Endothelial cell of umbilical vein (primary cell): ENCODE measurements at places on chromosomes 2 and 18.

DNA sequence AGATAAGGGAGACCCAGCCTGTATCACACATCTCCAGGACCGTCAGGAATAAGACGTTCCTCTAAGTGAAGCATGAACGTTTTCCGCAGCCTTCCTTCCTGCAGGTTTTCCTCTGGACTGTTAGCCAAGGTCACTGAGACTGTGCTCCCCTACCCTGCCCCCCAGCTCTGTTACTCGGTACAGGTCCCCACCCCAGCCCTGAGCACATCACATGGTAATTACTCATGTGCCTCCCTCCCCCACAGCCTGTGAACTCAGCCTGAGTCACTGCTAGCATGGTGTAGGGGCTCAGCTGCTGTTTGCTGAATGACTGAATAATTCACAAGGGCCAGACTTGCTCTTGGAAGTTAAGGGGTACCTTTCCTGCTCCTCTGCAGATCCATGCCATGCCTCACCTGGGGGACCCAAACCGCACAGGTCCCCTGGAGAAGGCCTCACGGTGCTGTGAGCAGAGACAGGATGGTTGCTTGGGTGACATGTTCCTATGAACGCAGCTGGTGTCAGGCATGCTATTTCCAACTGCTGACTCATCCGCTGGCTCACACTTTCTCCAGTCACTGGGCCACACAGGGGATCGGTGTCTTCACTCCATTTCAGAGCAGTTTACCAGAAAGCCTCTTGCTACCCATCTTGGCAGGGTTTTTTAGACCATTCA is 88.2 kb downstream of the PLB1 start:
- DNase-seq = peak; percentile 98

- DNase-seq = peak; percentile 78
Observed at GRCh38 chr18:74597034-74597661, 522 bp upstream of the ZNF407 start.

- DNase-seq = no peak
Observed at GRCh38 chr2:204487447-204488229, 57.6 kb upstream of the PARD3B start.

DNA sequence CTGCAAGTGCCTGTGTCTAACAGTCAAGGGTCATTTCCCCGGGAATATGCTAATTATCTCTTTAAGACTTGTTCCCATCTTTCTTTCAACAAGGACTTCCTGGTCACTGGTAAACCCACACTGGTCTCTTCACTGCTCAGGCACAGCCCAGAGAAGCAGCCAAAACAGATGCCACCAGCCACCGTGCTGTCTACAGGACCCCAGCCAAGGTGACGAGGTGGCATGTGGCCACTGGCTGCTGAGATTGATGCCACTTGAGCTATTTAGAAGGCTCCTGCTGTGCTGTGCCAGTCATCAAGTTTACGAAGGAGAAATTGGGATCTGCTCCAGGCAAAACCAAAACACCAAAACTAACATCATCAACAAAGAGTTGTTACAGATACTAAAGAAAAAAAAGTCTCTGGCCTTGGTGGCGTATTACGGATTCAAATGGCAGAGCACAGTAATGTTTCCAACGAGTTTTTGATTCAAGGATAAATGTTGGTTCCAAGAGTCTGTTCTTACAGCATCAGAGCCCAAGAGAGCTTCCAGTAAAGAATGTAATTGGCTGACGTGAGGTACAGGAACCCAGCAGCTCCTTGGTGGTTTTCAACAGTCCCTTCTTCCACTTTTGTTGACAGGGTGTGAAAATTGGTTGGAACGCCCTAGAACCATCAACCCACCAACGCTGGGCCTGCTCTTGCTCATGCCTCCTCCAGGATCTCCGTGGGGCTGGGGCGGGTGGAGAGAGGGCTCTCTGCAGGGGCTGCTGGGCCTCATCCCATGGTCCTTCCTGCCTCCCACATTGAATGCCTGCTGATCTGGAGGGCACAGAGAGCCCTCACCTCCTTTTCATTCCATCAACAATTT is 63.7 kb upstream of the ZCCHC2 start:
- no peak for DNase-seq

DNA sequence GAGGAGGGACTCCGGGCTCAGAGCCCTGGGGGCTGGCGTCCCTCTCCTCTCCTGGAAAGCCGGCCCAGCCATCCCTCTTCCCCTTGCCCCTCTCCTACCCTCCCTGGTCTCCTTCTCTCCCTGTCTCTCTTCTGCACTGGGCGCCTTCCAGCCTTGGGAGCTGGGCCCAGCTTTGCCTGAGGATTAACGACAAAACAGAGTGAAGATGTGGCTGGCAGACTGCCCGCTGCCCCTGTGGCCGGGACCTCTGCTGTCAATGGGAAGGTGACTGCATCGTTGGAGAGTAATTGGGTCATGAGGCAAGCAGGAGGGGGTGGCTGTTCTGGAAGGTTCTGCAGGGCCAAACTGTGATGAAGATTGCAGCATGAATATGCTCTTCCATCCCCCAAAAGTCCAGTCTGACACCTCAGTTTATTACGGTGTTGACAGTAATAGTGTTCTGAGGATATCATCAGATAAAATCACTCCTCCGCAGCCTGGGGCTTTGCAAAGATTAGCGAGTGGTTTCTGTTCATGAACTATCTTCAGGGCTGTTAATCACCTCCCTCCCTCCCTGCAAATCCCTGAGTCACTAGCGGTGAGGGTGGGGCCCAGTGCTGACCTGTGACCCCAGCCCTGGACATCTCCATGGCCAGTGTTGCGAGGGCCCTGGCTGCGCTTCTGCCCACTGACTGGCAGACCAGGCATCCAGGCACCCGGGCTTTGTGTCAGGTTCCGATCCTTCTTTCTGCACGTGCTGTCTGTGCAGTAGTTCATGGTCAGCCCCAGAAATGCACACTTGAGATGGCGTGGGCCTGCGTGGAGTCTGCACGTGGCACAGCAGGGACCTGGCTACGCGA is 23.0 kb downstream of the RTP5 start:
- DNase-seq = no peak

- DNase-seq = no peak
Observed at GRCh38 chr2:18345848-18346247, 214.6 kb downstream of the RDH14 start.

GRCh38 chr2:74391209-74391579 is 11.1 kb upstream of the DCTN1 start:
- peak; percentile 61 for DNase-seq

- no peak for DNase-seq
Observed at GRCh38 chr18:23108496-23108895, 26.8 kb upstream of the CABLES1 start.

GRCh38 chr2:209817844-209818271 is 46.2 kb downstream of the UNC80 start:
- peak; percentile 61 for DNase-seq

DNA sequence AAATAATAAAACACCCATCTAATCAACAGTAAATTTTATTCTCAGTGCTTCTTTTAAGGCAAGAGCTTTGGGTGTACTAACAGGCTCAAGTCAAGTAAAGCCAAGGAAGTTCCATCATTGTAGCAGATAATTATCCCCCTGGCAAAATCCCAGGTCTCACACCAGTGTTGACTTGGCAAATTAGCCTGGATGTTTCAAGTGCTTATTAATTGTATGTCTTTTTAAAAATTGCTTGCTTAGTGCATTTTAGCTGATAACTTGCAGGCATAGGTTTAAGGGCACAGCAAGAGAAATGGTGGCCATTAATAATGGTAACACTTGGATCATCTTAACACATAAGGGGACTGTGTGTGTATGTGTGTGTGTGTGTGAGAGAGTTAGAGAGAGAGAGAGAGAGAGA is 42.0 kb upstream of the FMNL2 start:
- no peak for DNase-seq

GRCh38 chr2:109322111-109322510 is 193.1 kb downstream of the SH3RF3 start:
- DNase-seq = peak; percentile 87

GRCh38 chr18:26618135-26618534 is 69.8 kb upstream of the KCTD1 start:
- no peak for DNase-seq

- no peak for DNase-seq
Observed at GRCh38 chr2:138030459-138030858, 66.2 kb downstream of the HNMT start.

DNA sequence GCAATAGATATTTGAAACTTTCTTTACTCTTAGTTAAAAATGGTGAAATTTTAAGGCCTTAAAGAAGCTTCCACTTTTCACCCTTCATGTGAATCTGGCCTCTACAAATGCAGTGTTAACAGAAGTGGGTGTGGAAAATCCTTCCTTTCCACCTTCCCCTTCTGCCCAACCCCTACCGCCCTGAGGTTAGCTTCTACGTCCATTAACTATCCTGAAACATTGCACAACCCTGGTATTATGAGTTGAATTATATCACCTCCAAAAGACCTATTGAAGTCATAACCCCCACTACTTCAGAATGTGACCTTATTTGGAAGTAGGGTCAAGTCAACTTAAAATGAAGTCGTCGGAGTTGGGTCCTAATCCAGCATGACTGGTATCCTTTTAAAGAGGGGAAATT is 80.8 kb upstream of the ACSL3 start:
- no peak for DNase-seq

DNA sequence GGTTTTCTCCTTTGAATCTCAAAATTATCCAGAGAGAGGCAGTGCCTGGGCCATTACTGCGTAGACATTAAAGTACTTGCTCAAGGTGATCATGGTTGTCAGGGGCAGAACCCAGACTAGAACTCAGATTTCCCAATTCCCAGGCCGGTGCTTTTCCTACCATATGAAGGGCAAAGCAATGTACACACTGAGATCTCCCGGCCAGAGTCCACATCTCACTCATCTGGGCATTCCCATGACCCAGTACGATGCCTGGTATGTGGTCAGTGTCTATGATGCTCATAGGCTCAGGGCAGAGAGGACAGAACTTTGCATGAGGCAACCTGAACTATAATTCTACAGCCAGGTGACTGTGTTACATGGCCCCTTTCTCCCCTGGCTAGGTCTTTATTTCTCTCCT is 531.4 kb downstream of the TDRD15 start:
- DNase-seq = no peak

GRCh38 chr2:200158647-200159356 is 147.7 kb upstream of the SPATS2L start:
- DNase-seq = no peak

- DNase-seq = no peak
Observed at GRCh38 chr2:121400201-121400600, 115.2 kb upstream of the TFCP2L1 start.

DNA sequence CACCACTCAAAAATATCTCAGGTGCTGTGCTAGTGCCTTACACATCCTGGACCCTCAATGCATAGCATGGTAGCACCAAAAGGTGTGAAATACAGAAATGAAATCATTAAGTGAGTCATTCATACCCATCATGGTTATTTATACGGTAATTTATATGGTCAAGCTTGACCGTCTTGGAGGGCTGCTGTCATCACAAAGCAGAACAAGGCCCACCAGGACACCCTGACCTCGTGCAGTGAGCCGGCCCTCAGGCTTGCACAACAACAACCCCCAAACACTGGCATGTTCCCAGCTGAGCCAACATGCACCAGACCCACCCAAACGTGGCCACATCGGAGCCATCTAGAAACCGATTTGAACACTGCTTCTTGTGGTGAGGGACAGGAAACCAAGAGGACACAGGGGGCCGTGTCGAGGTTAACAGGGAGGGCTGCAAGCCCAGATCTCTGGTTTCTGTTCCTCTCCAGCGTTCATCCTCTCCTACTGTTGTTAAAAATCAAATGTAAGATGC is 378.5 kb upstream of the ID2 start:
- DNase-seq = no peak

- no peak for DNase-seq
Observed at GRCh38 chr2:36613801-36614200, 15.8 kb upstream of the FEZ2 start.

- no peak for DNase-seq
Observed at GRCh38 chr2:143217512-143218115, 88.4 kb downstream of the ARHGAP15 start.

GRCh38 chr2:217000406-217000805 is 140.5 kb upstream of the TNP1 start:
- no peak for DNase-seq

GRCh38 chr2:159399716-159400415 is 113.4 kb upstream of the WDSUB1 start:
- DNase-seq = no peak

DNA sequence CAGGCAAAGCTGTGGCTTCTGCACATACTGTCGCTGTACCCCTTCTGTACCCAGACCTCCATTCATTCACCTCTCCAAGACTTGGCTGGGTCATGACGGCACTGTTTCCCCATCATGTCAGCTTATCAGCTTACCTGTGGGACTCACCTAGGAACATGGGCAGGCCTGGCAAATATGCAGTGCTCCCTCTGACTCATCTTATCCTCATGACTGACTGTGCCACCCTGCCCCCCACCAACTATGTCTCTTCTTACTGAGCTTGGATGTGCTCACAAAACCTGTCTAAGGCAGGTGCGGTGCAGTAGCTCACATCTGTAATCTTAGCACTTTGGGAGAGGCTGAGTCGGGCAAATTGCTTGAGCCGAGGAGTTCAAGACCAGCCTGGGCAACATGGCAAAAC is 152.4 kb downstream of the MGAT5 start:
- DNase-seq = no peak

GRCh38 chr2:229392196-229392595 is 121.1 kb upstream of the PID1 start:
- DNase-seq = no peak

GRCh38 chr18:47248115-47248603 is 3.3 kb downstream of the SKOR2 start:
- DNase-seq = no peak

DNA sequence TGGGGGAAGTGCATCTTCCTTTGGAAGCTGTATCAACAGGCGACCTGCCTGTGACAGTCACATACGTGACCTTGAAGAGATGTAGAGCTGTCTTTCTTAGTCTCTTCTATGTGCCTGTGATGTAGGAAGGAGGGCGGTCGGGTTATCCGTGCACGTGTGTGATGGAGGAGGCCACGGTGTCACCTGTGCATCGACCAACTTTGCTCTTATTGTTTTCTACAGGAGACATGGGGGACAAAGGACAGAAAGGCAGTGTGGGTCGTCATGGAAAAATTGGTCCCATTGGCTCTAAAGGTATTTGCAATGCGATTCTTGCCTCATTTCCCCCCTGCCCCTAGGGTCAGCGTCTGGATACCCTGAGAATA is 20.7 kb upstream of the ALLC start:
- no peak for DNase-seq

DNA sequence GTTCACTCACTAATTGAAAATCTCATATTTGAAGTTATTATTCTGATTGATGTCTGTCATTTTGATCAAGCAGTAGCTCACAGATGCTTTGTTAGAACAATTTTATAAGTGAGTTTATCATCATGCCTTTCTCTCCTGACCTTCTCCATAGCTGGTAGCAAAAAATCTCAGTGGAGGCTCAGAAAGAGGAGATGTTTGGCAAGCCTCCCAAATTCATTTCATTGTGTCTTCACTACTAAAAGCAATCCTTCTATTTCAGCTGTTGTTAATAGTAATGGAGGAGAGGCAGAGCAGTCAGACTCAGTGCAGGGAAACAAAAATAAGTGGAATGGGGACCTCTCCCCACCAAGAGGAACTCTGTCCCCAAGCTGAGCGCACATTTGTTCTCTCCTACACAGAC is 2127.8 kb upstream of the CELF4 start:
- DNase-seq = no peak

DNA sequence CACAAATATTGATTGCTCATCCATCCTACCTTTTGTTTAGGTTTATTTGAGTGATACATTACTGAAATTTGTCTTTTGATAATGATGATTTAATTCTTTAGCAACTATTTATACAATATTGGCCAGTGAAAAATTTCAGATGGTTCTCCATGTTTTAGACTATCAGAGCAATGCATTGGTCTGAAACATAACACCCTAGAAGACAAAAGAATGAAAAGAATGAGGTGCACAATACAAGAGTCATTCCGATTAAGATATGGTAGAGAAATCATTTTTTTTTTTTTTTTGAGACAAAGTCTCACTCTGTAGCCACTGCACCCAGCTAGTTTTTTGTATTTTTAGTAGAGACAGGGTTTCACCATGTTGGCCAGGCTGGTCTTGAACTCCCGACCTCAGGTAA is 197.4 kb upstream of the FAM98A start:
- DNase-seq = no peak
